ENCODE measurements at places on chromosomes 11 and 22.

DNA sequence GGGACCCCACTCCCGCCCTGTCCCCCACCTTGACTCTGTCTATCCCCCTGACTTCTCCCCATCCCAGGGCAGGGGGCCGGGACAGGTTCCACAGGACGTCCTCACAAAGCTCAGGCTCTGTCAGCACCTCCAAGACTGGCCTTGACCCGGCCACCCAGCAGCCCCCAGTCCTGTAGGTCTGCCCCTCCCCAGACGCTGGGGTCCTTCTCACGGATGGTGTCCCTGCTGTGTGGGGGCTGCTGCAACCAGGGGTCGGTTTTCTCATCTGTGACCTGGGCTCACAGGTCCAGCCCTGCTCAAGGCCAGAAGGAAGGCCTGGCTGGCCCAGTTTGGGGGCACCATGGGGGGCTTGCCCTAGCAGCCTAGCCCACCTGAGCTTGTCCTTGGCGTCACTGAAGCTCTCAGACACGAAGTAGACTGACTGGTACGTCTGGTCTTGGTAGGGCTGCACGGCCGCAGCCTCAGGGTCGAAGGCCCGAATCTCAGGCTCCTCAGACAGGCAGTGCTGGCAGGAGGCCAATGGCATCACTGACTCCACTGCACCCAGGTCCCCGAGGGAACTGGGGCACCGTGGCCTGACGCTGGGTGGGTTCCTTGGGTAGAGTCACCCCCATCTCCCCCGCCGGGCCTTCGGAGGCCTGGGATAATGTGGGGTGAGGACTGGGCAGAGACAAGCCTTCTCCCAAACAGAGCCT, 4.0 kb upstream of the INS start:
- DNase-seq: no peak

DNA sequence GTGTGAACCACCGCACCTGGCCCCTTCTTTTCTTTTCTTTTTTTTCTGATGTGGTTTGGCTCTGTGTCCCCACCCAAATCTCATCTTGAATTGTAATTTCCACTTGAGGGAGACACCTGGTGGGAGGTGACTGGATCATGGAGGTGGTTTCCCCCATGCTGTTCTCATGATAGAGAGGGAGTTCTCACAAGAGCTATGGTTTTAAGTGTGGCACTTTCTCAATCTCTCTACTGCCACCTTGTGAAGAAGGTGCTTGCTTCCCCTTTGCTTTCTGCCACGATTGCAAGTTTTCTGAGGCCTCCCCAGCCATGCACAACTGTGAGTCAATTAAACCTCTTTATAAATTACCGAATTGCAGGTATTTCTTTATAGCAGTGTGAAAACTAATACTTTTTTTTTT, 4.9 kb upstream of the TCN2 start:
- DNase-seq: no peak

- no peak for DNase-seq
These were observed 23.3 kb upstream of the GAL start for GRCh38 chr11:68661014-68661413.

DNA sequence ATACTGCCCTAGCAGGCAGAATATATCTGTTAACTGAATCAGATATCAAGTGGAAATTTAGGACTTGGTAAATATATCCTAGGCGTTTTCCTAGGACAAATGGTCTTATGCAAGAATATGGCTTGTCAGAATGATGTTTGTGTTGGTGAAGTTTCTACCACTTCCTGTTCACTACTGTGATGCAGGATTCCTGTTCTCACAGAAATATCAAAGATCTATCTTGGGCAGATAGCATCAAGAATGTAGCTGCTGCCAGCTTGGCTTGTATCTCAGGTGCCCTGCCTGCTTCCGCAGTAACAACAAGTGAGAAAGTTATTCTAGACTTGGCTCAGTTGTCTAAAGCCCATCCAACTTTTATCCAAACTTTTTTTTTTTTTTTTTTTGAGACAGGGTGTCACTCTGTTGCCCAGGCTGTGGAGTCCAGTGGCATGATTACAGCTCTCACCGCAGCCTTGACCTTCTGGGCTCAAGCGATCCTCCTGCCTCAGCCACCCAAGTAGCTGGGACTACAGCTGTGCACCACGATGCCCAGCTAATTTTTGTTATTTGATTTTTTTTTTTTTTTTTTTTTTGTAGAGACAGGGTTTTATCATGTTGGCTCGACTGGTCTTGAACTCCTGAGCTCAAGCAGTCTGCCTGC, 61.3 kb downstream of the PPME1 start:
- no peak for DNase-seq
